ENCODE measurements at places on chromosomes 2 and 18. TPM values are rescaled to one million over a fixed set of nuclear protein-coding genes. Genes with fewer than 3 reads are reported as not detected.

GRCh38 chr2:194100201-194100600 lies 1556.8 kb upstream of the SLC39A10 start:
- no peak for DNase-seq

RTP5 gene
- 5.2 TPM for polyA plus RNA-seq

DNA sequence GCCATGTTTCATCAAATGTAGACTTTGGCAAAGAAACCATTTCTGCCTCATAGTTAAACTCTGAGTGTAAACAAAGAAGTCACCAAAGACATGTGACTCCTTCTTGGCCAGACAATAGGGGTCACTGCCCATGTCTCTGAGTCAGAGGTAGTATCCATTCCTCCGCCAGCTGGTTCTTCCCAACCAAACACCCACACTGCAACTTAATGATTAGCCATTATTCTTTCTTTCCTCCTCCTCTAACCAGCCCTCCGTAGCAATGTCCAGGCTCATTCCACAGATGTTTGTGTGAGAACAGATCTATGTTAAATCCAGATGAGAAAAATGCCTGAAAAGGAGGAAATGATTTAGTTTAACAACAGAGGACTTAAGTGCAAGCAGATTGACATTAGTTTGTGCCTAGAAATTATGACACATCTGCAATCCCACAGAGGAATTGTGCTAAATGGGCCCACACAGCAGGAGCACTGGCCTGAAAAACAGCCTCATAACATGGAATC lies 127.9 kb upstream of the SH3BP4 start:
- no peak for DNase-seq

GRCh38 chr2:229032608-229033234 lies 238.4 kb downstream of the PID1 start:
- no peak for DNase-seq

- DNase-seq, result no peak
Measured at GRCh38 chr18:64519201-64519600, 370.3 kb upstream of the LINC00305 start.

DNA sequence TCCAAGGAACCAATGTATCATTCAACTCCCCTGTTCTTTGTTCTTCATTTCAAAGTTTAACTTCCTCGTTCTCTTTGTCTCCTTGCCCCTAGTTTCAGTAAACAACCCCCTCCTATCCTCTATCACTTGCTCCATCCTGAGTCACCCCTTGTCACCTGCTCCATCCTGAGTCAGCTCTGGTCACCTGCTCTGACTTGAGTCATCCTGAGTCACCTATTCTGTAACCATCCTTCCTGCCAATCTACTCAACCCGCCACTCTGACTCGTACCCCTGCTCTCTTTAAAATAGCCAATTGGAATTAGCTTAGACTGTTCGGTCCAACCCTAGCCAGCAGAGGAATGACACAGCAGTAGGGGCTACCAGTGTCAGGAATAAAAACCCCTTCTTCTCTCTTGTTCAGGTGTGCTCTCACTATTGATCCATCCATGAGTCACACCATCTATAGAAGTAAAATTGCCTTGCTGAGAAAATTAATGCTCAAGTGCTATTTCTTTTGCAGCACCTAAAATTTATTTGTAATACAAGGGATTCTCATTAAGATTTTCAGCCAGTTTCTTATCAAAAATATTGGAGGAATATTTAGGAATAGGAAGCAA lies 326.8 kb downstream of the AKAIN1 start:
- DNase-seq, result no peak

Data from brain (organoid and tissue), 16 donors.